ENCODE measurements at places on chromosomes 16 and 17.

GRCh38 chr16:50166511-50167500 lies 13.7 kb downstream of the TENT4B start:
- no peak for DNase-seq

DNA sequence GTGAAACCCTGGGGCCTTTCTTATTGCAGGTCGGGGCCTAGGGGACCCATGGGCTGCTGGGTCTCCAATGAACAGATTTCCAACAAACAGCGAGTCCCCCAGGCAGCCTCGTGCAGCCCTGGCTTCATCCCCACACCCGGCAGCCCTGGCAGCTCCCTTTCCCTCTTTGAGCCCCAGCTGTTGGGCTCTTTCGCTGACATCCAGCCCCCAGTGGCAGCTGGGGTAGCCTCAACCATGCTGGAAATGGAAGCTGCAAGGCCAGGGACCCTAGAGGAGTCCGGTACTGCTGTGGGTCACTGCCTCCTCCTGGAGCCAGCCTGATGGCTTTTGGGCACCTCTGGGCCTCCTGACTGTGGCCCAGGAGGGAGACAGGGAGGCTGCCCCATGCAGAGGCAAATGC lies 5.9 kb downstream of the RPUSD1 start:
- DNase-seq: no peak

DNA sequence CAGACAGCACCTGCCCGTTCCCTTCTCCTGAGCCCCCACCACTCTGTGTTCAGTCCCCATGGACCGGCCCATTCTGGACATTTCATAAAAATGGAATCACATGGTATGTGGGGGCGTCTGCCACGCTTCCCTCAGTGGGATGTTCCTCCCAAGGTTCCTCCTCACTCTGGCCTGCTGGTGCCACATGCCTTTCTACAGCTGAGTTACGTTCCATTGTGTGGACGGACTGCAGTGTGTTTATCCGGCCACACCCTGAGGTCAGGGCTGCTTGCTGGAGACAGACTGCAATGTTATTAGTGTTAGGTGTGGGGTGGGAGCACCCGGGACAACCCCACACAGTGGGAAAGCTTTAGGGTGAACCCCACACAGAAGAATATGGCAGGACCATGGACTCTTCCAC lies 5.9 kb upstream of the AATK start:
- DNase-seq: no peak

- no peak for DNase-seq
Observed at GRCh38 chr17:8442310-8442709, 6.6 kb downstream of the NDEL1 start.

GRCh38 chr17:63775420-63775819 lies 1.4 kb downstream of the DDX42 start:
- no peak for DNase-seq

DNA sequence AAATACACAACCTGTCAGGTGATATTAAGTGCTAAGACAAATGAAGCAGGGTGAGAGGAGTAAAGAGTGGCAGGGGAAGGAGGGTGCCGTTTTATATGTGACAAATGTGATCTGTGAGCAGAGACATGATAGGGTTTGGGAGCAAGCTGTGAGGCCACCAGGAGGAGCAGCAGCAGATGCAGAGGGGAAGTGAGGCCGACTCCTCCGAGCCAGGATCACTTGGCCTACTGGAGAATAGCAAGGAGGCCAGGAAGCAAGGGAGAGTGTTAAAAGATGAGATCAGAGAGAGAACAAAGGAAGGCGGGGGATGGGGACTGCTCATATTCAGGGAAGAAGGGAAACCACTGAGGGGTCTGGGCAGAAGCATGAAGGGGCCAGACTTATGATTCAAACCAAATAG lies 129.4 kb downstream of the TANGO6 start:
- peak; percentile 47 for DNase-seq

DNA sequence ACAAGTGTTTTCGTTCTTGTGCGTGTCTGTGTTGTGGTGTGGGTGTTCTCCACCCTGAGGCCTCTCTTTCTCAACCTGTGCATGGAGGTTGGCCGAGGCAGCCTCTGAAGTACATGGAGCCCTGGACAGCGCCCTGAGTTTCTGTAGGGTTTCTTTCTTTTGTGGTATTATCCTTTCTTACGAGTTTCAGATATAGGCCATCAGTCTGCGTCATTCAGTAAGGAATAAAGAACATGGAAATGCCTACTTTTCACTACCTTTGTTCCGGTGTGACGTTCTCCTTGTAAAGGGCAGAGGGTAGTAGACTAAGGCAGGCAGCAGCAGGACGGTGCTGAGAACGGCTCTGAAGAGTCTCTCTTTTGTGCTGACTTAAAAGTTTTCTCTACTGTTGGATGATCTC lies 18.6 kb downstream of the RAB11FIP3 start:
- no peak for DNase-seq

DNA sequence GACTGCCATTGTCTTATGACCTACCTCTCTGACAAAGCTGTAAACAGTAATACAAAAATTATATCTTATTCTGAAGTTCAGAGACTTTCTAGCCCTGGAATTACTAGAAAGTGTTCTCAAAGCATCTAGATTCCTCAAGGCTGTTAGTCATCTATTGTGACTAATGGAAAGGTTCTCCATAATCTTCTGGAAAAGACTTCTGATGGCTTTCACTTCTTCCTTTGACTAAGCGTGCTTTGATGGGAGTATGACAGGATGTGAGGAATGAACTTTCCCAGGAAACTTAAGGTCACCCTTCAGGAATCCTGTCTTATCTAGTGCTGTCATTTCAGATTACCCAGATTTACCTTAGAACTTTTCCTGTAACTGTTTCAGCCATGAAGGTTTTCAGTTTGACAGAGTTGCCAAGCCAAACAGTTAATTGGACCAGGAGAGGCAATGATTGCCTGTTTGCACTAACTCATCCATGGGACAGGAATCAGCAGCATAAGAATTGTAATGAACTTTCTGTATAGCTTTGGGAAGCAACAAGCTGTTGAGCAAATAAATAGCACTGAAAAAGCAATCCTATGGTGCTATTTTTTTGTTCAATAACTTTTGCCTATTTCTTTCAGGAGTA lies 43.5 kb downstream of the AP2B1 start:
- no peak for DNase-seq

DNA sequence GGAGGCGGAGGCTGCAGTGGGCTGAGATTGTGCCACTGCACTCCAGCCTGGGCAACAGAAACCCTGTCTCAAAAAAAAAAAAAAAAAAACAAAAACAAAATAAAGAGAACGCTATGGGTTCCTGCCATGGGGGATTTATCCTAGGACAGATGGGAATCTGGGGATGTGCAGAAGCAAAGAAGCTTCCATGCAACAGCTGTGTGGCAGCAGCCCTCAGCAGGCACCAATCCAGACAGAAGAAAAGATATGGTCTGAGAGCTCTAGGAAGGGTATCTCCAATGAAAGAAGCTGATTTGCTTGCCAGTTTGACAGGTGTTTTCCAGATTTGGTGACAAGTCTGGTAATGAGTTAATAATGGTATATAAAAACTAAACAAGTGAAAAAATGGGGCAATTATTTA lies 11.6 kb downstream of the MYO19 start:
- no peak for DNase-seq

GRCh38 chr17:5793899-5794298 lies 209.6 kb upstream of the NLRP1 start:
- DNase-seq: no peak

GRCh38 chr16:82185012-82185411 lies 15.0 kb upstream of the MPHOSPH6 start:
- no peak for DNase-seq

DNA sequence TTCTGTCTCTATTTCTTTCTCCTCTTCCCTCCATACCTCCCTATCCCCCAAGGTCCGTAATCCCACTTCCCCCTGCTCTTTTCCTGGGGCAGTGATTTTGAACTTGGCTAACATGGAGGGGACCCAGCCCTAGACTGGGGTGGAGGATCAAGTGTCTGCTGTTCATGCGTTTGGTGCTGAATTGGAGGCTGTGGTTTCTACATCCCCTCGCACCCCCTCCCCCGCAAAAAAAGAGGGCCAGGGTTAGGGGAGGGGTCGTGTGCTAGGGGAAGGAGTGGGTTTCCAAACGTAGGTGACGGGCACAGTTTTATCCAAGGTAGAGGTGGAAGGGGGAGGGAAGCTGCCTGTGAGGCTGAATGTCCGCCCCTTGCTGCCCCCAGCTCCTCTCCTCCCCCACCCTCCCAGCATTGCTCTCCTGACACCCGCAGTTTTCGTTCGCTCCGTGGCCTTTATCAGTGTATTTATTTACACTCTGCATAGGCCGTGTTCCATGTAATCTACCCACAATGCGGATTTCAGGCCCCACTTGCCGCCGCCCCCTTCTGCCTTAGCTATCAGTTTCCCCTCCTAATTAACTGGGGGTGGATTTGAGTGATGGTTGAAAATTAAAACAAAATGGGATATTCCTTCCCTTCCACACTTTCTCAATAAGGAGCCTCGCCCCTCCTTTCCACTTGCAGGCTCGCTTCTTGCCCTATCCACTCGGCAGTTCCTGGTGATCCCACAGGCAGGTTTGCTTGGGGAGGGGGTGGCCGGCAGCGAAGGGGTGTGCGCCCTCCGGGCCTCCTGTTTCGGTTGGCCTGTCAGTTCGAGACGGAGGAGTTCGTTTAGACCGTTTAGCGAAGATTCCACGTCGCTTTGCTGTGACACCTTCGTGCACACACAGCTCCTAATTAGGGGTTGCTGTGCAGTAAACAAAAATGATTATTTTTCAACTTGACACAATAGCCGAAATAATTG lies 2.0 kb downstream of the GNAO1 start:
- DNase-seq: no peak

DNA sequence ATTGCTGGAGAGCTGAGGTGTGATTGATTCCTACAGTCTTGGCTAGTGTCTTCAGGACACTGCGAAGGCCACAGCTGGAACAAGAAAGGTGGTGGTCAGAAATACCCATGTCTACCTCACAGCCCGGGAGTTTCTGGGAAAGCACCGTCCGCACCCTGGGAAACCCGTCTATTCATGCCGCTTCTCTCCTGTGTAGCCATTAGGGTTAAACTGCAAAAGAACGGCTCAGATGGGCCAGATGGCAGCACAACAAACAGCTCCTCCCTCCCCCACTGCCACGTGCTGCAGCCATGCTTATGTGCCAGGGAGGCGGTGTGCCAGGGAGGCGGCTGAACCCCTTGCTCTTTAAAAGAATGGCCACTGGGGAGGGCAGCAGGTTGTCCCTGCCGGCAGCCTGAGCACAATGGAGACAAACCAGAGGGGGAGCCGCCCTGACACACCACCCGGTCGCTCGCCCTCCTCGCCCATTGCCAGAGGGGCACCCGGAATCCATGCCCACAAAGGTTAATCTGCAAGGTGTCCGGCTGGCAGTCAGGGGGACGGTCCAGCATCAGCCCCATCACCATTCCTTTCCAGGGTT lies 65.2 kb downstream of the CYTH1 start:
- DNase-seq: peak; percentile 40

DNA sequence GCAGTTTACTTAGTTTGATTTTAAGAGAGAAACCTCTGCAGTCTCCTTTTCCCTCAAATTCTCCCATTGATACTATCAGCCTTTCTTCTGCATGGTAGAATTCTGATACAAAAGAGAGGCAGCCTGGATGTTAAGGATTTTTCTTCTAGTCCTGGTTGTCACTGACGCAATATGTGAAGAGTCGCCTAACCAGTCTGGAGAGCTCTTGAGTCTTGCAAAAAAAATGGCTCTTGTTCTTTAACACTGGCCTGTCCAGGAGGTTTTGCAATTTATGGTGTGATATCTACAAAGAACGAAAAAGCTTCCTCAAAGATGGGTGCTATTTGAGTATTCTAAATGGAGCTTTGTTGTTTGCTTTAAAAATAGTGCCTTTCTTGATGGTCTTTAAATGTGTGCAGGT lies 28.9 kb downstream of the COX10 start:
- DNase-seq: peak; percentile 53

DNA sequence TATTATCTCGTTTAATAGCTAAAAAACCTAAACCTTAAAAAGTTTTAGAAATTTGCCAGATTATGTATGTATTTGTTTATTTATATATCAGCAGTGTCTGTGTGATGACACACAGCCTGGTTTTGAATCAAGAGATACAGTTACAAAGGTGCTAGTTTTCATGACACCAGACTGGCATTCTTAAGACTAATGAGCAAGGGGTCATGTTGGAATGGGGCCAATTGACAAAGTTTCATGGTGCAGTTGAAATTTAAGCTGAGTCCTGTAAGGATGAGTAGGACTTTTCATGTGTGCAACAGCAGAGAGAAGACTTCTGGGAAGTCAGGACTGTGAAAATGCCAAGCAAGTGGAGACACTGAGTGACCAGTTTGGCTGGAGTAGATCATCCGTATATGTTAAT lies 3.2 kb upstream of the KRT10 start:
- no peak for DNase-seq

- no peak for DNase-seq
Observed at GRCh38 chr17:18937981-18938691, 13.8 kb upstream of the SLC5A10 start.

DNA sequence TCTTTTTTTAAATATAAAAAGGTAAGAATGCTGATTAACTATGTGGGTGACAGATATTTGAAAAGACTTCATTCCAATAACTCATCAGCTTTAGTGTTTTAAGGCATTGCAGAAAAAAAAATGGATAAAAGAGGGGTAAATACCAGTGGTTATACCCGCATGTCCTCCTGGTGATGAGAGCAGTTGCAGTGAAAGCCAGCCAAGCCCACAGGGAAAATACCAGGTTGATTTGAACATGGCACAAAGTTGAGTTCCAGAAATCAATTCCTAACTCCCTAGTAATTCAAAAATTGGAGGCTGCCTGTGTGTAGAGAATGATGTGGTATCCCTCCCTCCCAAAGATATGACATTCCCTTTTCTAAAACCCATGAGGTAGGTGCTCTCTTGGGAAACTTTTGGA lies 453.2 kb upstream of the SOX9 start:
- DNase-seq: no peak

DNA sequence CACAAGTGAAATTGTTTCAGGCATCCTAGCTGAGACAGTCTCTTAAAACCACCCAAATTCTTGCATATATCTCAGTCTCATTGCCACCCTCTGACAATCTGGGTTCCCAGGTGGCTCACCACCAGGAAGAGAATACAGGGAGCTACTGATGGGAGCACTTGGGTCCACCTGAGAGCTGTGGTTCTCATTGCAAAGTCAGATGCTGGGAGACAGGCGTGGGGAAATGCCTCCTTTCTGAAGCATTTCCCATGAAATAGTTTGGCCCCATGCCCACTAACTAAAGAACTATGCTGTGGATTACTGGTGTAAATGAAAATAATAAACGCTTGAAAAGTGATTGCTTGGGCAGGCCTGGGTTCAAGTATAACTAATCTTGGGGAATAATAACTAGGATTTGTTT lies 70.3 kb downstream of the CMC2 start:
- no peak for DNase-seq

- DNase-seq: no peak
Observed at GRCh38 chr16:50050802-50051201, 15.0 kb upstream of the HEATR3 start.

GRCh38 chr16:85798283-85798776 lies 1.0 kb downstream of the EMC8 start:
- no peak for DNase-seq

- DNase-seq: no peak
Observed at GRCh38 chr17:32496395-32497073, 9.7 kb downstream of the CDK5R1 start.

GRCh38 chr17:78658281-78658785 lies 81.1 kb upstream of the DNAH17 start:
- DNase-seq: no peak

Data from DMS79 treated with DMSO at 0.1 percent for 48 hours (cell line).